IPS DF 19.7 (cell line): ENCODE measurements at places on chromosomes 1 and 21.
A peak's percentile ranks its signal among the peaks of the same experiment; 100 is the strongest.

- no peak for DNase-seq
Measured at GRCh38 chr1:244448279-244449036, 3.3 kb downstream of the ADSS2 start.

DNA sequence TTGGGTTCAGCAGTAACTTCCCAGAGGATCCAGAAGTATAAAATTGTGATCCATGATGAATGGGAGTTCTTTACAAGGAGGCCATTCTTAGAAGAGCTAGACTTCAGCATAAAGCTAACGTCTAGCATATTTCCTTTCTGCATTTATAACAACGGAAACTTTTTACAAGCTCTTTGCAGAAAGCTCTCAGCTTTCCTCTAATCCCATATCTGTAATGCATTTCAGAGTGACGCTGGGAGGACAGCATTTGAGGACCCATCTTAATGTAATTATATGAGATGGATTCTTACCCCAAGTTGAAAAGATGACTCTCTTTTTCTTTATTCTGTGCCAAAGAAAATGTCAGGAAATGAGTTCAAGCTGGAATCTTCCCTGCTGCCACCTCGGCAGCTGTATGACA, 132.0 kb upstream of the CACHD1 start:
- no peak for DNase-seq

DNA sequence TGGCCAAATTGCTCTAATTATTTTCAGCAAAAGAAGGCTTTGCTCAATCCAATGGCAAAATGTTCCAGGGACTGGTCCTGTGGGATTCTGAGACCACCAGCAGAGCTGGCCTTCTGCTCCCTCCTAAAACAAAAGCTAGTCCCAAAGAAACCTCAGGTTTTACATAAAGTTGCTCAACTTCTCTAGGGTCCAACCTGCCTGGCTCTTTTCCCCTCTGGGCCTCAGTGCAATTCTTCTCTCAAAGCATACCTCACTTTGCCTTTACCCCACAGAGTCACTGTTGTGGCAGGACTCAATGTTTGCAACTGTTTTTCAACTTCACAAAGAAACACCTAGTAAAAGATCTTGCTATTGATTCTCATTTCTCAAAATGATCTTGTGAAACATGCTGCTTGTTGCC, 39.8 kb downstream of the TBX15 start:
- no peak for DNase-seq

GRCh38 chr1:7580923-7581753, 190.0 kb upstream of the VAMP3 start:
- no peak for DNase-seq

DNA sequence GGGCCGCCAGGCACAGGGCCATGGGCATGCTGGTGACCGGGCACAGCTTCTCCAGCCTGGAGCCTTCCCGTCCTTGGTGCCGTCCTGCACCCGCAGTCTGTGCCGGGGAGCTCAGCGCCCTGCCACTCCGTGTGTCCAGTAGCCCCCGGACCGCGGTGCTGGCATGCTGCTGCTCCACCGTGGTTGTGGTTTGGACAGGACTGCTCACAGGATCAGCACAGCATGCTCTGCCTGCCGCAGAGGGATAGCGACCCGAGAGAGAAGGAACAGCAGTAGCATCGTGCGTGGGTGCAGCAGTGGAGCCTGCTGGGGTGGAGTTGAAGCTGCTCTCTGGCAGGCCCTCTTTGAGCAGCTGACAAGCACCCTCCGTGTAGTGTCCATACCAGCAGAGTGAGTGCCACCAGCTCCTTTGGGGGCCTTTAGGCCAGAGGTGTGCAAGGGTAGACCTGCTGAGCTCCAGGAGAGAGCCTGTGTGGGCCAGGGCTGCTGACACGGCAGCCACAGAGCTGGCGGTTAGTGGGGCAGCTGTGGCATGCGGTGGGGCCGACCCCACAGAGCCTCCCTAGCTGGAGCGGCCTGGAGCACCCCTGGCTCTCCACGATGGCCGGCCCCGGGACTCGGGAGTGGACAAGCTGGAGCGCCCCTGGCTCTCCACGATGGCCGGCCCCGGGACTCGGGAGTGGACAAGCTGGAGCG, 6.4 kb upstream of the PCBP3 start:
- no peak for DNase-seq

DNA sequence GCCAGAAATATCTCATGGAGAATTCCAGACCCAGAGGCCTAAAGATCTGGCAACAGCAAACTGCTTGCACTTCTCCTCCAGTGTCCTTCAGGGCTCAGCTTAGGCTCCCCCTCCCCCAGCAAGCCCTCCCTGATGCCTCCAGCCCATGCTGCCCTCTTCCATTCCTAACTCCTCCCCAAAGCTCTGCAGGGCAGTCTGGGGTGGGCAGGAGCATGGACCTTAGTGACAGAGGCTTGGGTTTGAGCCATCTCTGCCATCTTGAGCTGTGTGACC, 436.8 kb downstream of the PTPRU start:
- DNase-seq, result no peak

DNA sequence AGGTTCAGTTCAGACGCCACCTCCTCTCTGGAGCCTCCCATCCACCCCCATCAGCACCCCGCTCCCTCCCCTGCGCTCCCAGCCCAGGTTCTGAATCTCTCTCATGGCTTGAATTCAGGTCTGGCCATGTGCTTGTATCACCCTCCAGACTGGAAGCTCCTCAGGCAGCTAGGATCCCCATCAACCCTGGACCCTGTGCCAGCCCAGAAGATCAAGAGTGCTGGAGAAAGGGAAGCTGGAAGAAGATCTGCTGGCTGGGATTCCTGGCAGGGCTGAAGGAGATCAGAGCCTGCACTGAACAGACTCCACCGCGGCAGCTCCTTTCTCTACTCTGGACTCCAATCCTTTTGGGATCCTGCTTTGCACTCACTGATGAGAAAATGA, 11.7 kb upstream of the TINAGL1 start:
- no peak for DNase-seq

DNA sequence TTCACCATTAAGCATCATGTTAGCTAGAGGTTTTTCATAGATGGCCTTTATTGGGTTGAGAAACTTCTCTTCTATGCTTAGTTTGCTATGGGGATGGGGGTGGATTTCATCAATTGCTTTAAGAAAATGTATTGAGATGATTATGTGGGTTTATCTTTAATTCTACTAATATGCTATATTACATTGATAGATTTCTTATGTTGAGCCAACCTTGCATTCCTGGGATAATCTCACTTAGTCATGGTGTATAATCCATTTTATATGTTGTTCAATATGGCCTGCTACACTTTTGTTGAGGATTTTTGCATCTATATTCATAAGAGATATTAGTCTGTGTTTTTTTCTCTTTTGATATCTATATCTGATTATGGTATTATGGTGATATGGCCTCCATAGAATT, 70.7 kb downstream of the MAP3K7CL start:
- no peak for DNase-seq

DNA sequence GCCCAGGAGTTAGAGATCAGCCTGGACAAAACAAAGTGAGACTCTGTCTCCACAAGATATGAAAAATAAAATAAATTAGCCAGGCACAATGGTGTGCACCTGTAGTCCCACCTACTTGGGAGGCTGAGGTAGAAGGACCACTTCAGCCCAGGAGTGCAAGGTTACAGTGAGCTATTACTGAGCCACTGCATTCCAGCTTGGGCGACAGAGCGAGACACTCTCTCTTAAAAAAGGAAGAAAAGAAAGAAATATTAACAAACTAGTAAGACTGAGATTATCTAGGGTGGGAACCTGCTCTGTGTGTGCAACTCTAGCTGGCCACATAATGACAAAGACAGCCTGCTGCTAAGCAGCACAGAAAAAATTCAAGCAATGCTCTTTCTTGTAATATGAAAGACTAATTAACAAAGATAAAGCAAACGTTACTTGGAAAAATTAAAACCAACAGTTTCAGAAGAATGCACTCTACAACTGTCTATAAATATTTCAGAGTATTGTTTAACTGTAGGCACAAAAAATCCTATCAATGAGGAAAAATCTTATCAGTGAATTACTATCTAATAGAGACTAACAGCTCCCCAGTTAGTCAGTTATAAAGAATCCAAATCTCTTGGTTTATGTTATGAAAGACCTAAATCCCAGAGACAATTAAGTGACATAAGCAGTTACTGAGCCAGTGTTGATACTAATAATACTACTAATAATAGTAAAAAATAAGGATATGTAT, 74.5 kb downstream of the ENAH start:
- DNase-seq, result no peak

DNA sequence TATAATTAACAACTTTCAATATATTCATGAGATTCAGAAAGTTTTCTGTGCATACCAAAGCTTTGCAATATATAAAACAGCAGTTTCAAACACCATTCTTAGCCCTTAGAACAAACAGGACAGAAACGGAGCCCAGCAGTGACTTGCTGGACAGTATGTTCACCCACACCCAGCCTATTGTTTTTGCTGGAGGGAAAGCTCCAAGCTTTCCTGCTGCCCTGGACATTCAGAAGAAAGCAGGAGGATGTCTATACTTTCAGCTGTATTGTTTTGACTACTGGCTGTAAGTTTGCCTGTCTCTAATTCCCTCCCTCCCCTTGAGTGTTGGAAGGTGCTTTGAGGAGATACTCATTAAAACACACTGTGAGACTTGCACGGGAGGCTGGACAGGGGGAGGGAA, 9.6 kb downstream of the DENND2C start:
- DNase-seq, result no peak

DNA sequence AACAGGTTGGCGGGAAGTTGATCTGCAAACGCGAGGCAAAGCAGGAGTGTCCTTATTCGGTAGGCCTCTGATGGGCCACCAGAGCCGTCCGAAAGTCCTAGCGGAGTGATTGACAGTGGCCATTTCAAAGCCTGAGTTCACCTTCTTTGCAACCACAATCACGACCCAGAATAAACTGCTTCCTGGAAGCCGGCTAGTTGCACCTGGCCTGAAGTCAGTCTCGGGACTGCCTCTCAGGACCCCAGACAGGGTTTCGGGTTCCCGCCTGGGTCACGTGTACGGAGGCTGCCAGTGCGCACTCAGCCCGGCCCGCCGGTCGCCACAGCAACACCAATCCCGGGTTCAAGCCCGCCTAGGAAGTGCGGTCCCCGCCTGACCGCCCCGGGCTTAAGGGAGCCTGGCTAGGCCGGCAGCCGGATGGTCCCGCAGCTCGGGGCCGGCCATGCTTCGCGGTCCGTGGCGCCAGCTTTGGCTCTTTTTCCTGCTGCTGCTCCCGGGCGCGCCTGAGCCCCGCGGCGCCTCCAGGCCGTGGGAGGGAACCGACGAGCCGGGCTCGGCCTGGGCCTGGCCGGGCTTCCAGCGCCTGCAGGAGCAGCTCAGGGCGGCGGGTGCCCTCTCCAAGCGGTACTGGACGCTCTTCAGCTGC, at the start of gene TOR3A:
TOR3A (plus strand) TSS at position 384 of the 646 bp plus-strand sequence; CDS start at position 443, 59 bp downstream.
- DNase-seq, result peak; percentile 82

GRCh38 chr1:66535853-66536252, 1.9 kb downstream of the SGIP1 start:
- no peak for DNase-seq

GRCh38 chr1:226491093-226491850, 57.3 kb upstream of the STUM start:
- DNase-seq, result no peak

GRCh38 chr1:1428174-1428573, 7.1 kb upstream of the ANKRD65 start:
- DNase-seq, result no peak

- no peak for DNase-seq
Measured at GRCh38 chr21:35150562-35151226, 101.6 kb upstream of the RUNX1 start.

- no peak for DNase-seq
Measured at GRCh38 chr1:65170511-65171142, 22.6 kb downstream of the AK4 start.

GRCh38 chr21:31557421-31558188, 101.9 kb upstream of the SOD1 start:
- no peak for DNase-seq

- no peak for DNase-seq
Measured at GRCh38 chr1:174204697-174205308, 45.5 kb downstream of the RABGAP1L start.

DNA sequence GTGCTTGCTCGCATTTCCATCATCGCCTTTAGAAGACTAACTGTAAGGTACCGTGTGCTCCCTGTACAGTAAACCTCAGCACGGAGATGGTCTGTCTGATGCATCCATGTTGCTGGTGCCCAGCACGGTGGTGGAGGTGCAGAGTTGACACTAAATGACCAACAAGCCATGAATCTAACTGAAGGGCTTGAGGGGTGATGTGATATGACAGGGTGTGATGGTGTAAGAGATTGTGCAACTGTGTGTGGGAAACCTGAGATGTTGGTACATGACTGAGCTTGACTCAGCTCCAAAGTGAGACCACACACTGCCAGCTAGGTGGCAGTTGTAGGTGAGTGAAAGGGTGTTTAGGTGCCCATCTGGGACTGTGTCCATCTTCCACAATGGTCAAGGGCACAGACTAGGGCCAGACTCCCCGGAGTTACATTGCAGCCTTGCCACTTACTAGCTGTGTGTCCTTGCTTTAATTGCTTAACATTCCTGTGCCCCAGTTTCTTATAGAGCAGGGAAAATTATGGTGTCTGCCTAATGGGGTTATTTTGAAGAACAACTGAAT, 21.4 kb downstream of the SLC2A1 start:
- DNase-seq, result no peak

- no peak for DNase-seq
Measured at GRCh38 chr1:203777596-203777995, 12.6 kb downstream of the LAX1 start.

DNA sequence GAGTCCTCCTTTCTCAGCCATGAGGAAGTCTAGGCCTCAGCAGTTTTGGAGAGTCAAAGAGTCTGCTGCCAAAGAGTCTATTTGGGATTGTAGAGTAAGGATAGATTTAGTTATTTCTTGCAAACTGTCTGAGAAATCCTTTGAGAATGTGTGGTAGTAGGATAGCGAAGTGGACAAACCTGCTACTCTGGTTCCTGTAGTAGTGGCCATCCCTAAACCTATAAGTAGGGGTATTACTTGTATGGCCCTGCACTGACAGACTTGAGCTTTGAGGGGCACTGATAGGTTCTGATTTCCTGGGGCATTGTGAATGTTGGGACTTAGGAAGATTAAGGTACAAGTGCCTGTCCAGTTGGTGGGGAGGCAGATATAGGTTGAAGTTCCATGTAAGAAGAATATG, 115.9 kb upstream of the SGIP1 start:
- no peak for DNase-seq

GRCh38 chr1:229953736-229954326, 113.2 kb upstream of the GALNT2 start:
- DNase-seq, result no peak

DNA sequence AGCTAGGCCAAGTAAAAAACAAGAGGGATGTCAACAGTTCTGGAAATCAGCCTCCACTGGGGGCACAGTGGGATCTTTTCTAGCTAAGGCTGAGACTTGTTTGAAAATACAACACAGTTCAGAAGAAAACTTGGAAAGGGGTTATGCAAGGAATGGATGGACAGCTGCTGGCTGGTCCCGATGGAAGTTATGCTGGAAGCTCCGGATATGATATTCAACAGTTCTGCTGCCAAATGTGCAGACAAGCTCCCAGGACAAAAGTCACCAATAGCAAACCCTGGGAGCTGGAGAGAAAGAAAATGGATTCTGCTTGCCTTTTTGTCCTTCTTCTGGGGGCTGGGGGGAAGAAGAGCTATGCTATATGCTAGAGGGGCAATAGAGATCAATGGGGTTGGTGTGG, 14.3 kb downstream of the LMX1A start:
- no peak for DNase-seq
